ENCODE measurements at places on chromosomes 2 and 18.

DNA sequence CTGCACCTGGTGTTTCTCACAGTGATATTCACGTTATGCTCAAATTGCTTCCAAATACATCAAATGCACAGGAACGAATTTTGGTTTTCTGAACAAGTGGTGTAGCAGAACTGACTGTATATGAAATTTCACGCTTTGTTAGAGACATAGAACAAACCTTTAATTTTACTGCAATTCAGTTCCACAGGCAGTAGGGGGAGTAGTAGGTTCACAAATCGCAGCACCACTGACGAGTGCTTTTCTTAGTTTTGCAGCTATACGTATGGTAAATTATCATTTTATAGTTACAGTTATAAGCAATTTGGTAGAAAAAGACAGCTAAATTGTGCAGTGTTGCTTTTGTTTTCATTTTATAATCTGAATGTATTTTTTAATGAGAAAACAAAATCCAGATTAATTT, 113.3 kb downstream of the KIAA1328 start:
- DNase-seq, result peak; percentile 8

DNA sequence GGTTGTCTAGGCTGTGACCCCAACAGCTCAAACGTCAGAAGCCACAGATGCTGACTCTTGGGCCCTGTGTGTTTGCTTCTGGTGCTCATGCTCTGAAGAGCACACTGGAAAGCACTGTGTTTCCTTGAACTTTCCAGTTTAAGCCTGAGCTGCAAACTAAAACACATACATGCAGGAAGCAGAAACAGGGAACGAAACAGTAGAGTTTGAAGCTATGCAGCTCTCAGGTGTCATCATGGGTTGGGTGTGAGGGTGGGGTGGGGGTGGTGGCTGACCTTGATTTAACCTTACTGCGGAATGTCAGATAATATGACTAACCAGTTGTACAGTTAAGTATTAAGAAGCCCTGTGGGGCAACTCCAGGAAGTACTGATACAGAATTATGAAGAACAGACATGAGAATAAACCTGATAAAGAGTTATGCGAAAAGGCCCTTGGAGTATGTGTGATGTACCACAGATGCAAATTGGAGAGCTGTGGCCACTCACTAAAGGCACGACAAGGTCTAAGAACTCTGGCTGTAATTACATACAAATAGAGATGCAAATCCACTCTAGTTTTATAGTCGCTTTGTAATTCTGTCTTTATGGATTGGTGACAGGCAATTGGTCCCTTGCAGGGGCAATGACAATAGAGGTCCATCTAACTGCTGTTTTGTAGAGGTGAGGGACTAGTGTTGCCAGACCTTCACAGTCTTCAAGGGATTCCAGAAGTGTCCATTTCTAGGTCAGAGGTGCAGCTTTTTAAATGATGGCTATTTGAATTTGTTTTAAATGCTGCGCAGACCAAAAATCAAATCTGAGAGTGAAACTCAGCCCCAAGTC, 273.1 kb downstream of the NAPG start:
- no peak for DNase-seq

DNA sequence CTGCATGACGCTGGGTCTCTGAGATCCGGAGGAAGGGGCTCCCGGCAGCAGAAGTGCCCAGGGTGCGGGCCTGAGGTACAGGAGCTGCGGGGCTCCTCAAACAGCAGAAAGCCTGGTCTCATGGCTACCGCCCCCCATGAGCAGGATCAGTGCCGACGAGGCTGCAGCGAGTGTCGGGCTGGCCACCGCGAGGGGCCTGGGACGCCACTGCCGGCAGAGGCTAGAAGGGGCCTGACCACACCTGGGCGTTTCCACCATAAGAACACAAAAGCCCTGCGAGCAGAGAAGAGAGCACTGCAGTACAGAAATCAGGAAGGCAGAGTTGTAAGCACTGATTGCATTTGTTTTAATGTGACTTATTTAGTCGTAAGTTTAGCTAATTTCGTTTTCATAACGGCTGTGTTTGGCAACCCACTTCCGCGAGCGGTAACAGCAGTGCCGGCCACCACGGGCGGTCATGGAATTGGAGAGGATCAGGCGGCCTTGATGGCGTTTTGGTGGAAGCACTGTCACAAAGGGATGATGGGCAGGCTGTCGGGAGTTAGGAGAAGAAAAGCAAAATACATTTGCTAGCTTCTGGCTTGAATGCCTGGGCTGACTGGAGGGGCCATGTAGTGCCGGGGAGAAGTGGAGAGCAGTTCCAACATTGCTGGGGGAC, 117.4 kb downstream of the HDAC4 start:
- no peak for DNase-seq

- DNase-seq, result no peak
Measured at GRCh38 chr2:85459771-85460170, 41.3 kb downstream of the SH2D6 start.

DNA sequence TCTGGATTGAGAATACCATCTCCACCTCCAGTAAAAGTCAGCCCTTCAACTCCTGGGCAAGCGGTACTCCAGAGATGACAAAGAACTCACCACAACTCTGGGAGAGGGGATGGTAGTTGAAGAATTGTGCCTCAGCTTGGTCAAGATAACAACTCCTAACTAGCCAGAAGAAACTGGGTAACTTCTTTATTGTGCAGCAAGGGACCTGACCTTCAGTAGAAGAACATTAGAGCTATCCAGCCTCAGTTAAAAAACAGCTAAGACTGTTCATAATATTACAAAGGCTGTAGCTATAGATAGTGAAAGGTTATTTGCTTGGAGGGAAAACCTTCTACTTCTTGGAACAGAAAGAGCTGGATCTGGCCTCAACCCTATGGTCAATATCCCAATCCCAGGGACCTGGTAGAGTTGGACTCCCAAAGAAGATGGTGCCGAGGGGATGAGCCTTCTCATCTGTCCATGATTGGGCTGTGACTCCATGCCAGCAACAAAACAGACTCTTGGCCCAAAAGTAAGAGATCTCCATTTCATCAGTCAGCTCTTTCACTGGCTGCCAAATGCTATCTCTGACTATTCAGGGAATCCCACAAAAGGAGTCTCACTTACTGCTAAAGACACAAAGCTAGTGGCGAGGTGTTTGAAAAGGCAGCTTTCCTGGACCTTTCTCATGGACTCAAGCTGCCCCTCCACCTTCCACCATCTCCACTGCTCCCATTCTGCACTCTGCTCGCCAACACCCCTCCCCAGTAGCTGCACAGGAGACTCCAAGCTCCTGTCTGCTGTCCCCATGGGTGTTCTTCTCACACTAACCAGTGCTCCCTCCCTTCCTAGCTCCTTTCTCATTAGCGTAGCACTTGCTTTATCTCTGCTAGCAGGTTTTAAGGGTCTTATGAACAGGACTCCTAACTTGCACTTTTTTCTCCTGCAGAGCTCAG, 145.8 kb downstream of the CAPN13 start:
- DNase-seq, result no peak

GRCh38 chr2:52264488-52264887, 1232.6 kb upstream of the NRXN1 start:
- peak; percentile 52 for DNase-seq

GRCh38 chr2:185970148-185970852, 231.7 kb downstream of the FSIP2 start:
- DNase-seq, result no peak

GRCh38 chr2:133241224-133241571, 327.1 kb downstream of the NCKAP5 start:
- no peak for DNase-seq

DNA sequence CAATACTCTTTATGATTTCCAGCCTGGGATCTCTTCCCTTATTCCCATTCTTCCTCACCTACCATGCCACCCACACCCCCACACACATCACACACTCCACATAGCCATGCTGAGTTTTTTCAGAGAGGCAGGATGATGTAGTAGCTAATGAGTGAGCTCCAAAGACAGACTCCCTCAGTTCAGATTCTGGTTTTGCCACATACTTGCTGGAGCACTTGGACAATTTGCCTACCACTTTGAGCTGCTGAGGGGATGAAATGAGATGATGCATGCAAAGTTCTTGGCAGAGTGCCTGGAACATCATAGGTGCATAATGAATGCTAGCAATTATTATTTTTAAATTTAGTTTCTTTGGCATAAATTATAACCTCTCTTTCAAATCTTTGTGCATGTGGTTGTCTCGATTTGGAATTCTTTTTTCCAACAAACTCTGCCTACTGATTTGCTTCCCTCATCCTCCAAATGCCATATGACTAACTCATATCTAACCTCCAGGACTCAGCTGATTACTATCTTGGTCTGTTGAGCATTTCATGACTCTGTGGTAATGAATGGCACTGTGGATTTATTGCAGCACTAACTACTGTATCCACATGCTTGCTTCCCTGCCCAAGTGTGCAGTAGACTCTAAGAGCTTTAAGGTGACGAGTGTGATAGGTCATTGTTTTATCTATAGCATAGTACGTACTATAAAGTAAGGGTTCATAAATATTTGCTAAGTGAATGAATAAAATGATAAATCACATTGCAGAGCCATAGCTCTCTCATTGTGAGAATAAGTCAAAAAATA, 99.1 kb downstream of the TACR1 start:
- DNase-seq, result peak; percentile 49

GRCh38 chr2:217360781-217361482, 501.1 kb upstream of the TNP1 start:
- no peak for DNase-seq

GRCh38 chr2:98175811-98176210, 88.8 kb downstream of the VWA3B start:
- no peak for DNase-seq

- DNase-seq, result no peak
Measured at GRCh38 chr2:27179344-27180000, 30.7 kb downstream of the TCF23 start.

GRCh38 chr18:45730832-45731575, 7.0 kb downstream of the SLC14A1 start:
- DNase-seq, result no peak

GRCh38 chr2:120765678-120766469, 30.2 kb downstream of the GLI2 start:
- DNase-seq, result no peak

DNA sequence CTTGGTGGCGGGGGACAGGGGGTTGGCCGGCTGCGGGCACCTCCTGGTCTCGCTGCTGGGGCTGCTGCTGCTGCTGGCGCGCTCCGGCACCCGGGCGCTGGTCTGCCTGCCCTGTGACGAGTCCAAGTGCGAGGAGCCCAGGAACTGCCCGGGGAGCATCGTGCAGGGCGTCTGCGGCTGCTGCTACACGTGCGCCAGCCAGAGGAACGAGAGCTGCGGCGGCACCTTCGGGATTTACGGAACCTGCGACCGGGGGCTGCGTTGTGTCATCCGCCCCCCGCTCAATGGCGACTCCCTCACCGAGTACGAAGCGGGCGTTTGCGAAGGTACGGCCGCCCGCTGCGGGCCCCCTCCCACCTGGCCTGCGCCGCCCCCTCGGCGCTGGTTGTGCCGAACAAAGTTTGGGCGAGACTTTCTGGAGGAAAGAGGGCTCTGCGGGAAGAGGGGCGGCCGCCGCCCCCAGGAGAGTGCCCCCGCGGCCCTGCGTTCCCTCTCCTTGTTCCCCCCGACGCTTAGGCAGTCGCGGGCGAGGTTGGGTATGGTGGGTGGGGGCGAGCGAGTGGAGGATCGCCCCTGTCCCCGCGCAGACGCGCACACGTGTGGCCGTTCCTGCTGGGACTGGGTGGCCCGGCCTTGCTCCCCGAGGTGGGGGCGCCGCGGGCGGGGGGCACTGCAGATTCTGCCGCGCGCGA, 866 bp downstream of the CRIM1 start:
- DNase-seq, result peak; percentile 16

GRCh38 chr2:197273485-197273884, 37.1 kb downstream of the ANKRD44 start:
- DNase-seq, result peak; percentile 10

DNA sequence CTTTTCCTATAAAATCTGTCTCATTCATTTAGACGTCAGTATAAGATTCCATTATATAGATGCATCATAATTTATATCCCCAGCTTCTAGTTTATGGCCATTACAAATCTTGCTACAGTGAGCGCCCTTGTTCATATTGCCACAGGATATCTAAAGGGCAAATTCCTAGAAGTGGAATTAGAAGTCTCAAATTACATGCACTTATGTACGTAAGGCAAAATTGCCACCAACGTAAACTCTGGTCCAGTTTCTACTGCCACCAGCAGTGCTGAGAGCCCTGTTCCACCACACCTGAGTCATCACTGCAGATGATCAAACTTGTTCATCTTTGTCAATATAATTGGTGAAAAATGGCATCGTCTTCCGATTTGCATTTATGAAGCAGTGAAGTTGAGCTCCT, 90.9 kb upstream of the ID2 start:
- no peak for DNase-seq

GRCh38 chr2:167332358-167332757, 444.1 kb downstream of the XIRP2 start:
- no peak for DNase-seq

GRCh38 chr2:58436872-58437271, 195.7 kb upstream of the FANCL start:
- DNase-seq, result no peak

DNA sequence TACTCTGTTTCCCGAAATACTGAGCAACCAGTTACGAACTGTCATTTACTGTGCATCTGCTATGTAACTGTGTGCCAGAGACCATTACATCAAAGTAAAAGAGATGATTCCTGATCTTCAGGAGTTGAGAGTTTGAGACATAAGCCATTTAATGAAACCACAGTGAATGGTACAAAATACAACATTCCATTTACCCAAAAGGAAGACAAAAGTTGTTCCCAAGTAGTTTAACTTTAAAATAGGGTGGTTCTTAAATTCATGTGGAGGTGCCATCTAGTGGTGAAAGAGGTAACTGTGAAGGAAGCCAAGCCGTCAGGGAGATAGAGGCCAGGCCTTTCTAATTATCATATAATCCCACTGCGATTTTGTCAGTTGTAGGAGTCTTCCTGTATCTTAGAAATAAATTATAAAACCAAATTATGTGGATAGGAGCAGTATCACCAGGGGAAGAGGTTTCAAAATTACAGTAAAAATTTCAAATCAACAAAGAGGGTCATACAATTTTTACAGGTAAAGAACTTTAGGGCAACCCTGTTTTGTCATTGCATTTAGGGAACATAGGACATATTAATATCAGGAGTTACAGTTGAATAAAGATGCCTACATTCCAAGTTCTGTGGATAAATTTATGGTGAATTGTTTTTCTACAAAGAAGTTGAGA, 67.7 kb downstream of the EPAS1 start:
- peak; percentile 29 for DNase-seq

- no peak for DNase-seq
Measured at GRCh38 chr2:234483568-234484251, 13.2 kb downstream of the ARL4C start.
